NCI-H1092 treated with DMSO at 0.1 percent for 48 hours (cell line): ENCODE measurements at places on chromosomes 5 and 9.
A peak's percentile ranks its signal among the peaks of the same experiment; 100 is the strongest.

DNA sequence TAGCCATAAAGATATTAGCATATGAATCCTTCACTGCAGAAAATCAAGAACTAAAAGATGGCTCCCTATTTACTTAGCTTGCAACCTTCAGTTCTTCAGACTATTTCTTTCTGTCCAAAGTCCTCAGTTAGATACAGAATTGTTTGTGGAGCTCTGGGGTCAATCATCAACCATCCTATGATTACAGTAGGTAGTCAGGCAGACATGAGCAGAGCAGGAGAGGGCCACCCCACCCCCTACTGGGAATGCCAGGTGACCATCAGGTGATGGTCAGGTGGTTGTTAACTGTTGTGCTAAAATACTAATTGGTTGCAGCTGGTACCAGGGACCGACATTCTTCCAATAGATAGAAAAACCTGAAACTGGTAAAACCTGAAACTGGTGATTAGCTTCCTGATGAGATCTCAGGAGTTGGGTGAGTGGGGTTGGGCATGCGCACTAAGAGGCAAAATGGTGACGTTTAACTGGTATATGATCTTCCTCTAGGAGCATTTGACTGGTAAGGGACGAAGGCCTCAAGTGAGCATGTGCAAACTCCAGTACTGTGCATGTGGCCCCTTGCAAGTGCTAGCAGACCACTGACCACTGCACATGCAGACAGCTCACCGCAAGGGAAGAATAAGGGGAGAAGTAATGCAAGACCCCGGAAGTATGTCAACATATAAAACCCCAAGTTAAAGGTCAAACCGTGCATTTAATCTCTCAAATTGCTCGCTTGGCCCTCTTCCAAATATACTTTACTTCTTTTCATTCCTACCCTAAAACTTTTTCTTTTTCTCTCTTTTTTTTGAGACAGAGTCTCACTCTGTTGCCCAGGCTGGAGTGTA, 13.6 kb downstream of the C9orf57 start:
- DNase-seq, result no peak

GRCh38 chr5:82156874-82157273, 121.3 kb downstream of the RPS23 start:
- no peak for DNase-seq

- DNase-seq, result peak; percentile 45
These were observed 28.3 kb upstream of the NIPAL4 start for GRCh38 chr5:157431544-157432200.

DNA sequence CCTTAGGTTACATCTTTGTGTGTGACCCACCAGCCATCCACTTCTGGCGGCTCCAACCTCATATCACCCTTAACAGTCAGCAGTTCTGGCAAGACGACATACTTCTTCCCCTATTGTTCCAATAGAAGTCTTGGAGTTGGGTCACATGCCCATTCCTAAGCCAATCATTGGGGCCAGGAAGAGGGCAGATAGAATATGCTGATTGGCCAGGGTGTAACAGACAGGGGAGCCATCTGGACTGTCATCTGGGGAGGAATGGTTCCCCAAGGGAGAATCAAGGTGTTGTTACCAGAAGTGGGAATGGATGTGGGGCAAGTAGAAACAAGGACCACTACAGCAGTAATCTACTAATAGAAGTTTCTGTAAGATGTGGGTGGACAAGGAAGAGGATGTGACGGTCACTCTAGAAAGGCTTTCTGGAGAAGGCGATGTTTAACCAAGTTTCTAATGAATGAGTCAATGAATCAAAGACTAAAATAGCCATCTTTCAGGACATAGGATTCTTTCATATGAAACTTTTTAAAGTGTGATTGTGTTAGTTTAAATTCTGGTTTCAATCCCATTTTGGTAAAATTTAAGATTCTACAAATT, 200.4 kb downstream of the ARHGAP26 start:
- DNase-seq, result no peak

DNA sequence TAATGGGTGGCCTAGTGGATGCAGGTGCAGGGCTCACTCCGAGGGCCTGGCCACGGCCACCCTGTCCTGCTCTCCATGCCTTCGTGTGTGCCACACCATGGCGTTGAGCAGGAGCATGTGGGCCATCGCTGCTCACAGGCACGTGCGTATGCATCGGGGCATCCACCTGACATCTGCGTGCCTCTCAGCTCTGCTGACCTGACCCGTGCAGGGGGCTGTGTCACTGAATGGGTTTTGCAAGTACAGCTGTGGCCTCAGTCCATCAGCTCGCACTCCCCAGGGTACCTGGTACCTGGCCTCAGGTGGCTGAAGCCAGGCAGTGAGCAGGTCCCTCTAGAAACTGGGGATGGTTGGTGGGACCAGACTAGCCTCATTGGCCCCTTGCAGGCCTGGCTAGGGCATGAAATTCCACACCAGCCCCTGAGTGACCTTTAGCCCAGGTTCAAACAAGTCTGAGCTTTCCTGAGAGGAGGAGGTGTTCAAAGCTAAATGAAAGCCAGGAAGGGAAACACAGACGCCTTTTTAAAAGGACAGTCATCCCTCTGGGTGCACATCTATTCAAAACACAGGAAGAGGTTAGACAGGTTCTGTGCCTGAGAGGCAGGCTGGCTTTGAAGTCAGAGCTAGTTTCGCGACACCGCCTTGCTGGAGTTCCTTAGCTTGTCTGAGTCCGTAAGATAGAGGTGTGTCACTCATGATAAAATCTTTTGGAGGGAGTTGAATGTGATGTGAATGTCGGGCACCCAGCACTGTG, 74.0 kb downstream of the MACROH2A1 start:
- no peak for DNase-seq

DNA sequence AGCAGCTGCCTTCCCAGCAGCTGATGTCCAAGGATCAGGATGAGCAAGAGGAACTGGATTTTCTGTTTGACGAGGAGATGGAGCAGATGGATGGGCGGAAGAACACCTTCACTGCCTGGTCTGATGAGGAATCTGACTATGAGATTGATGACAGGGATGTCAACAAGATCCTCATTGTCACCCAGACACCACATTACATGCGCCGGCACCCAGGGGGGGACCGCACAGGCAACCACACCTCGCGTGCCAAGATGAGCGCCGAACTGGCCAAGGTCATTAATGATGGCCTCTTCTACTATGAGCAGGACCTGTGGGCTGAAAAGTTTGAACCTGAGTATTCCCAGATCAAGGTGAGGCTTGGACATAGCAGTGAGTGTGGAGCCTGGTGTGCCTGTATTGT, 46.9 kb downstream of the LARP1 start:
- DNase-seq, result no peak
